ENCODE measurements at places on chromosomes 7 and 10. TPM values are rescaled to one million over a fixed set of nuclear protein-coding genes. Genes with fewer than 3 reads are reported as not detected.

- no peak for DNase-seq
Measured at GRCh38 chr10:19811540-19811939, 4.7 kb upstream of the PLXDC2 start.

KIAA1217 gene
- 24.0 TPM for total RNA-seq

COL13A1 gene
- total RNA-seq, result 9.5 TPM

GRCh38 chr10:8913720-8914119 is 859.2 kb downstream of the GATA3 start:
- no peak for DNase-seq

- DNase-seq, result peak; percentile 88
Measured at GRCh38 chr10:44982114-44982460, 3.5 kb upstream of the DEPP1 start.

- no peak for DNase-seq
Measured at GRCh38 chr10:69048103-69048502, 39.8 kb upstream of the SRGN start.

NRG3 gene
- 0.57 TPM for total RNA-seq

- no peak for DNase-seq
Measured at GRCh38 chr10:22464966-22465629, 119.8 kb downstream of the SPAG6 start.

DNA sequence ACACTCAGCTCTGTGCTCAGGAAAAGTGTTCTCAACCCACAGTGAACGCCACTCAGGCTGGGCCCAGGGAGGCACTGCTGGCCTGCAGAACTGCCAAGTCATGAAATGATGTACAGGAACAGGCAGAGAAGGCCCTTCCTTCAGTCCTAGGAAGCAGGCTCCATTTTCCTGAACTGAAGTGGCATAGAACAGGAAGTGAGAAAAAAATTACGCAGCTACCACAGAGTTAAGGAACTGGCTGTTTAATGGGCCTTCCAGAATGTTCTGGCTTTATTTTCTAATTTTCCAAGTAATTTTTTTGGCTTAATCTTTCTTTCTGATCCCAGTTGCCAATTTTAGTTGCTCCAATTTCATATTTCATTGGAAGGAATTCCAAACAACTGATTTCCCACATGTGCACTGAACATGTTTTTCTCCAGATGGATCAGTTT is 39.3 kb downstream of the LRRC18 start:
- DNase-seq, result no peak

DNA sequence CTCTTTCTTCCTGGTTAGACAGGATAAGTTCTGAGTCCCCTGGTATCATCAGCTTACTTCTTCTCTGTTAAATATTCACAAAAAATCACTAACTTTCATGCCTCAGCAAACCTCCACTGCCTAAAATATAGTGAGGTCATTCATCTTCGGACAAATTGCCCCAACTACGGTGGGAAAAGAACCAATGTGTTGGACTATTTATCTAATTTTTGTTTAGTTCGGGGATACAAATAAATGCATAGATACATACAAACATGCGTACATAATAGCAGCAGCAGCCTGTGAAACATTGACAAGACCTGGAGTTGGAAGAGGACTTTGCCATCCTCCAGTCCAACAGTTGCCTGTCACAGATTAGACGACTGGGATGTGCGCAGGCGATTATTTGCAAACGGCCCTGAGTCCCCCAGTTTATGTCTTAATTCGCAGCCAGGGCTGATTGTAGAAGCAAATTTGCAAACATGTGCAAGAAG is 51.5 kb downstream of the EGFR start:
- no peak for DNase-seq

- DNase-seq, result no peak
Measured at GRCh38 chr10:111139567-111139966, 62.7 kb downstream of the ADRA2A start.

DNA sequence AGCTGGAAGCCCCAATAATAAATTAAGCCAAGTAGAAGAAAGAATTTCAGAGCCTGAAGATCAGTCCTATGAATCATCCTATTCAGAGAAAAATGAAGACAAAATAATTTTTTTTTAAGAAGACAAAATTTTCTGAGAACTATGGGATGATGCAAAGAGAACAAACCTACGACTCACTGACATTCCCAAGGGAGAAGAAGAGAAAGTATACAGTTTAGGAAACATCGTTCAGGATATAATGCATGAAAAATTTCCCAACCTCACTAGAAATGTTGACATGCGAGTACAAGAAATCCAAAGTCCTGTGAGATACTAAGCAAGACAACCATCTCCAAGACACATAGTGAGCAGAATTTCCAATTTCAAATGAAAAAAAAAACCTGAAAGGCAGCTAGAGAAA is 150.5 kb downstream of the THSD7A start:
- no peak for DNase-seq

GRCh38 chr7:876077-876971 is at the start of gene GET4:
GET4 (plus strand) TSS chr7:876554; CDS start chr7:876646, 92 bp downstream.
- peak; percentile 99 for DNase-seq

RADIL gene
- total RNA-seq, result 2.5 TPM

DNA sequence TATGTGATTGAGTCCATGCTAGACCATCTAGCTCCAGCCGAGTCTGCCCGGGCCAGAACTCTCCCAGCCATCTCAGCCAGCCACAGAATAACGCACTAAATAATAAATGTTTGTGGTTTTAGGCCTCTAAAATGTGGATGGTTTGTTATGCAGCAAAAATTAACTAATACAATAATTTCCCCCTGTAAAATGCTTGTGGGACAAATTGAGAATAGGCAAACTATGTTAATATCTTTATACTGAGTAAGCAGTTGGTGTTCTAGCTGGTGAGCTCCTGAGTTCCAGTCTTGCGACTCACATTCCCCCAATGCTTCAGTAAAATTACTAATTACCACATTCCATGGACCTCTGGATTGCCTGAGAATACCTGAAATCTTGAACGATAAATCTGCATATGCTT is 316.8 kb upstream of the NFE2L3 start:
- DNase-seq, result no peak

DNA sequence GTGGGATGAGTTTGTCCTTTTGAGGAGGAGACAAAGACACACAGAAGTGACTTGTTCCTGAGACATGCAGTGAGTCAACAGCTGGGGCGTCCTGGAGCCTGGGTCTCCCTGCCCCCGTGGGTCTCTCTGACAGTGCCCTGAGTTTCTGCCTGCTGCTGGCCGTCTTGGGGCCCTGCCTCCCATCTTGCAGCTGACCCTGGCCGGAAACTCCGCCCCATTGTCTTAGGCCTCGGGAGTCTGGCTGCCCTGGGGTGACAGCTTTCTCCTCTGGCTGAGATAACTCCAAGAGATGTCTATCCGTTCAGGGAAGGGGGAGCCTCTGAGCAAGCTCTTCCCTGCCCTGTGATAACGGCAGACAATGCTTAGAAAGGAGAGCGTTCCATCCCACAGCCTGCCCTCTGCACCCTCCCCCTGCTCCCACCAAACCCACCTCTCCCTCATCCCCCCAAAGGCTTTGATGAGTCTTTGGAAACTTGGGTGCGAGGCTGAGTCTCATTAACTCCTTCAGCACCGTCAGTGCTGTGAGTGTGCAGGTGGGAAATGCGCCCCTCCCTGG is 69.5 kb upstream of the PODXL start:
- DNase-seq, result peak; percentile 80

OGDHL gene
- total RNA-seq, result 11.5 TPM

DNA sequence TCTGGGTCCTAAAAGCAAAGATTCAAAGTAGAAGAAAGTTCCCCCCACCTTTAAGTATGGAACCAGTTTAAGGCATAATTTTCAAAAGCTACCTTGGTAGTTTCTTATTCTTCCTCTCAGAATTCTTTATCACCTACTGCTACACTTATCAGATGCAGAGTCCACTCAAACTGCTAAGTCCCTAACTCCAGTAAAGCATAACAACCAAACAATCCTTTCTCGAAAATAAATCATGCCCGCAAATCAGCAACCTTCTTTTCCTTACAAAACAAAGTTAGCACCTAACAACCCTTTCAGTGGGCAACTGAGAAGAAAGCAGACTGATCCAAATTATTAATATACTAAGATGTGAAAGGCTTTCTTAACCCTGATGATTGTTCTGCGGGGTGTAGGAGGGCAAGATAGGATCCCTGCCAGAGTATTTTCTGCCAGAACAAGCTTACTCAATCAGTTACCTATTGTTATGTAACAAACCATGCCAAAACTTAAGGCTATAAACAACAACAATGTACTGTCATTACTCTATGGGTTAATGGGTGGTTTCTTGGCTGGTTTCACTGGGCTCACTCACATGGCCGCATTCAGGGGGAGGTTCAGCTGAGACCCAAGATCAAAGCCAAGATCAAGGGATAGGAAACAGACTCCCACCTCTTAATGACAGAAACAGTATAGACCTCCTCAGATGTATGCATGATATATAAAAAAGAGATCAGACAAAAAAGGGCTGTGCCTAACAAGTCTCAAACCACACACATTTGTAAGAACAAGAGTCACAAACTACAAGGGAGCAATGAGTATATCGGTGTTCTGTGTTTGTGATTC is 42.0 kb downstream of the CCDC6 start:
- no peak for DNase-seq

DNA sequence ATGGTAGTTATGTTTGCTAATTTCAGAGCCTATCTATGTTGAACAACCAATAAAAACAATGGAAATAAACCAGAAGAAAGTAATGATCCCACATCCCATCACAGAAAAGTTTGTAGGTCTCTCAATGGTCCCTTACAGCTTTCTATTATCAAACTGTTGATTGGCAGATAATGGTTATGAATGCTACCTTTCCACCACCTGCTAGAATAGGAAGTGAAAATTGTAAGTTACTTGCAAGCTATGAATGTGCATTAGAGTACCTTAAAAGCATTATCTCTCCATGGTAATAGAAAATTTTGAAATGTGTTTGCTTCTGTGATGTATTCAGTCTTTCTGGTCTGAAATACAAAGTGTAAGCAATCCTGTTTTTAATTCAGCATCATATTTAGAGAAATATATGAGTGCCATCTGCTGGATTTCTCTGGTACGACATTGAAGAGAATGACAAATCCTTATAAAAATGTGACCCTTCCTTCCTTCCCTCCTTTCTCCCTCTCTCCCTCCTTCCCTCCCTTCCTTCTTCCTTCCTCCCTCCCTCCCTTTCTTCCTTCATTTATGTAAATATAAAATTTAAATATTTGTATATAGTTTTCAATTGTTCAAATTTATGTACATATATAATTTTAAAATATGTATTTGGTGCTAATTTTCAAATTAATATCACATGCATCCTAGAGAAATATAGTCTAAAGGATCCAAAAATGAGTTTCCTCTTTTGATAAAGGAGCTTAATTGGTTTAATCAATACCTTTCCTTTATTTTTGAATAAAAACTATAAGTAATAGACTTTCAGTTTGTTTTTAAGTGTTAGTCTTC is 41.4 kb upstream of the PNLIPRP3 start:
- DNase-seq, result no peak

- DNase-seq, result peak; percentile 83
Measured at GRCh38 chr7:140326116-140326928, 72.0 kb downstream of the SLC37A3 start.

DNA sequence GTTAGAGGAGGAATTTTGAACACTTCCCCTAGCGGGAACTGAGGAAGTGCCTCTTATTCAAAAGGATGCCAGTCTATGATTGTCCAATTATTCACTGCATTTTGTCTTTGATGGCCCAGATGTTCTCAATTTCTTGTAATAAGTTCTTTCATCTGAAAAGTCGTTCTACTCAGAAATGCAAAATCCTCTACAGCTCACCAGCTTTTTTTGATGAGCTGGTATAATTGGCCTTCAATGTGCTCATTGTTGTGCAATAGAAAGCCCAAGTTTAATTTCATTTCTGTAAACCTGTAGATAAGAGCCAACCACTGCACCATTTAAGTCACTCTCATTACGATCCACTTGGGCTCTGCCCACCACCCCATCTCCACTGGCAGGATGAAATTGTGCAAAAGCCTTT is 978.7 kb upstream of the AUTS2 start:
- no peak for DNase-seq

All from cardiac septum (tissue), 1 donor.